ENCODE measurements at places on chromosomes 12 and 14. TPM values are rescaled to one million over a fixed set of nuclear protein-coding genes. Genes with fewer than 3 reads are reported as not detected.

DNA sequence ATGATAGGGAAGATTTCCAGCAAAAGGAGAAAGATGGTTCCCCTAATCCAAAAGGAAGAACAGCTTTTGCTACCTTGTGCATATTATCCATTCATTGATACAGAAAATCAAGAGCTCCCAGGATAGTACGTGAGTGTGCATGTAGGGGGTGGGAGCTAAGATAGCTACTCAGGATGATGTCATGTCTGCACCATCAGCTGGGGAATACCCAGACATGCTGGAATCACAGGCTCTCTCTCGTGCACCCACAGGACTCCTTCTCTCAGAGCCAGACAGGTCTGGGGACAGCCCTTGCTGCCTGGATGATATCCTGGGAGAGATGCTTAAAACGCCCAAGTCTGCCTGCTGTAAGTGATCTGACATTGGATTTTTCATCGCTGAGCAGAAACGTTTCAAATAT, 38.9 kb downstream of the FOXN3 start:
- no peak for DNase-seq

The PLA2G1B gene
- not detected for total RNA-seq

DNA sequence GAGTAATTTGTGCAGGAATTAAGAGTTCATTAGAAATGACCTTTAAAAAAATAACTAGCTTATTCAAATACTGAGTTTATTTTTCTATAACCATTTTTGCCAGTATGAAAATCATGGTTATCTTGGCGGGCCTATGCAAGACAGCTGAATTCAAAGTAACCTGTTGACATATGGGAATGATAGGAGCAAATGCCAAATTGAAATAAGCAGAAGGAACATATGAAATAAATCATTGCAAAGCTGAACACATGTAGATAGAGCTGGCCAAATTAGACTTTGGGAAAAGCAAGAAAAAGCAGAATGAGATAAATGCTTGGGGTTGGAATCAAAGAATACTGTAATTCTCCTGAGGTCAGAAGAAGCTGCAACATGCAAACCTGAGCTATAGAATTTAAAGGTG, 372.5 kb downstream of the ADAMTS20 start:
- no peak for DNase-seq

DNA sequence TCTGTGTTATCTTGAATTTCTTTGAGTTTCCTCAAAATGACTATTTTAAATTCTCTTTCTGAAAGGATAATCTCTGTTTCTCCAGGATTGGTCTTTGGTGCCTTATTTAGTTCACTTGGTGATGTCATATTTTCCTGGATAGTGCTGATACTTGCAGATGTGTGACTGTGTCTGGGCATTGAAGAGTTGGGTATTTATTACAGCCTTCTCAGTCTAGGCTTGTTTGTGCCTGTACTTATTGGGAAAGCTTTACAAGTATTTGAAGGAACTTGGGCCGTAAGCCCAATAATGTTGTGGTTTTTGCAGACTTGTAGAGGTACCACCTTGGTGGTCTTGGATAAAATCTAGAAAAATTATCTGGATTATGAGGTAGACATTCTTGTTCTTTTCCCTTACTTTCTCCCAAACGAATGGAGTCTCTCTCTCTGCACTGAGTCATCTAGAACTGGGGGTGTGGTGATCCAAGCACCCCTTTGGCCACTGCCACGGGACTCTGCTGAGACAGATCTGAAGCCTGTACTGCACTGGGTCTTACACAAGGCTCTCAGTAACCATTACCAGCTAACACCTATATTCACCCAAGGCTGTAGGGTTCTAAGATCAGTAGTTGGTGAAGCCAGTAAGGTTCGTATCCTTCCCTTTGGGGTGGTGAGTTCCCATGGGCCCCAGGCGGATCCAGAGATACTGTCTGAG, 703.7 kb upstream of the MGAT4C start:
- no peak for DNase-seq

DNA sequence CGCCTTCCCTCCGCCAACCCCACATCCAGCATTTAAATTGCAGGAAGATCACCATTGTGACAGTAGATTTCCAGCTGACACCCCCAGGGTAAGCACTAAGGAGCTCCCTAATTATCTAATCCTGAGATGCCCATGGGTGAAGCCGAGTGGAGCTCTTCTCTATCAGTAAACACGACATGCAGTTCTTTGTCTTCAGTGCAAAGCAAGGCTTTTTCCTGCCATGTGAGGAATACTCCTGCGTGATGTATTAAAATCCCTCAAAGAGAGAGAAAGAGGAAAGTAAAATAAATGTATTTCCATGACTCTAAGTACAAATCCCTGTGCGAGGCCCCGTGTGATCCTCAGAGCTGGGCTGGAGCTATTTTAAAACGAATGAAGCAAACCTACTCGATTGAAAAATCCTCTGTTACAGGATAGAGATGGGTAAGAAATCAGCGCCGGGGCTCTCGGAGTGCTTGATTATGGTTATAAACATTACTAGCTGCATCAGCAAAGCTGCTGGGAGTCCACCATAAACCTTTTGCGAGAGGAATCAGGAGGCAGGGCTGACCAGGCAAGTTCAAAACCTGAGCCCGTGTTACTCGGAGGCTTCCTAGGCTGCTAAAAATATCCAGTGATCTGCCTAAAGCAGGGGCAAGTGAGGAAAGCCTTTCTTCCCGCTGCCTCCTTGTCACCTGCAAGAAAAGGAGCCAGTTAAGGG, 61.5 kb downstream of the MAP1LC3B2 start:
- DNase-seq, result no peak

The RTN1 gene
- total RNA-seq, result 1.6 TPM

DNA sequence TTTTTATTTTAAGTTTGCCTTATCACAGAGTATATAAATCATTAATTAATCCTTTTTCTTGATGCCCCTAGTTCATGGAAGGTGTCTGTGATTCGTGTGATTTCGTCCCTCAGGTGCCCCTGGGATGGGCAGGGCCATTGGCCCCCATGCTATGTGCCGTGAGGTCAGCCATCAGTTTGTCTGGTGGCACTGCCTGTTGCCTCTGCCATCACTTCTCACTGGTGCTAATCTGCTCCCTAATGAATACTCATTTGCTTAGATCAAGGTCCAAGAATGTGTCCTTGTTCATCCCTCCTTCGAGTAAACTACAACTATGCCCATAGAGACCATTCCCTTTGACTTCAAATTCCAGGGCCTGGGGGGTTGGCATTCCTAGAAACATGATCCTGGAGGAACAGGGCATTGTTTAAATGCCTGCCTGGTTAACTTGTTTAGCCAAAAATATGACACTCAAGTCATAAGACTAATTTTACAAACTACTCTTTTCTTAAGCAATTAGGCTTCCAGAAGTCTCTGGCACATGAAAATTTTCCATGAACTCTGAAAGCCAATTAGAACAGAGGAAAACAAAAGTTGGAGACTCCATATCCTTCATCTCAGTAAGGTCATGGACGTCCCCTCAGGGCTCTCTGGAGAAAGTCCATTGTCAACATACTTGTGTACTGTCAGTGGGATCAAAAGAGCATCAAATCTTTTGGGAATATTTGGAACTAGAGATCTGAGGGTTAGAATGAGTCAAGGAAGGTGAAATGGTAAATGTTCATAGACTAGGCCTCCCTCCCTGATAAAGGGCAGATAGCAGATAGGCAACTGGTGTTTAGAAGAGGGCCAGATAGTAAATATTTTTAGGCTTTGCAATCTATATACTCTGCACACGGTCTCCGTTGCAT, 90.9 kb upstream of the PLXNC1 start:
- no peak for DNase-seq

DNA sequence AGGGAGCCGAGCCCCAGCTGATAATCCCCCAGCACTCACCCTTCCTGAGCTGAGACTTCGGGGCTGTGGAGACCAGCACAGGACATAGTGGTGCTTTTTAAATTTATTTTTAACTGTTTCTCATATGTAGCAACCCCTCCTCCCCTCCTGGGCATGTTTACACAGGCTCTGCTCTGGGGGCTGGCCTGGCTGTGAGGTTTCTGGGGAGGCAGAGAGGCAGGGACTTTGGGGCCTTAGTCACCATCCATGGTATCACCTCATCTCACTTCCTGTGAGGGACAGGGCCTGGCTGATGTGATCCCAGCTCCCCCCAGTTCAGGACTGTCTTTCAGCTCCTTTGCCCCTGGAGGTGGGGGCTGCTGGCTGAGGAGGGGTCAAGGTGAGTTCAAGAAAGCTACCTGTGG, 20.4 kb downstream of the VASH1 start:
- no peak for DNase-seq

DNA sequence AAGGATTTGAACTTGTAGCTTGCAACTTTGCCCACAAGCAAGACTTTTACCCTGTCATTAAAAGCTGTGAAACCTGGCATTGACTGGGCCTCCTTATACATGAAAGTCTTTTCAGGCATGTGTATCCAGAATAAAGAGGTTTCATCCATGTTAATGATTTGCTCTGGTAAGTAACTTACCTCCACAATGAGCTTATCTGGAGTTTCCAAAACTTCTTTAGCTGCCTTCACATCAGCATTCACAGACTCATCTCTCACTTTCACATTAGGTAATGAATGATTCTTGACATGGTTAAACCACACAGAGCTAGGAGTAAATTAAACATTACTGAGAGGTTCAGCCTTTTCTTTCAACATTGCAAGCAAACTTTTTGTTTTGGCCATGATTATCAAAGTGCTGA, 234.4 kb upstream of the CLEC14A start:
- DNase-seq, result no peak

GRCh38 chr12:24705216-24705615, 243.7 kb downstream of the BCAT1 start:
- DNase-seq, result no peak

GRCh38 chr14:52064174-52064573, 4.7 kb downstream of the NID2 start:
- no peak for DNase-seq

The RAD51AP1 gene
- 1.5 TPM for total RNA-seq

The PZP gene
- 0.30 TPM for total RNA-seq

- no peak for DNase-seq
Measured at GRCh38 chr12:118022728-118023109, 6.2 kb downstream of the RFC5 start.

GRCh38 chr14:65258391-65258790, 154.1 kb upstream of the FUT8 start:
- DNase-seq, result no peak

- DNase-seq, result peak; percentile 94
Measured at GRCh38 chr12:119178544-119179334, at the start of gene HSPB8. HSPB8 (plus strand) TSS chr12:119178931; CDS start chr12:119179313, 382 bp downstream.

GRCh38 chr14:61511558-61511948, 183.8 kb upstream of the HIF1A start:
- no peak for DNase-seq

The SIX4 gene
- total RNA-seq, result 1.4 TPM

DNA sequence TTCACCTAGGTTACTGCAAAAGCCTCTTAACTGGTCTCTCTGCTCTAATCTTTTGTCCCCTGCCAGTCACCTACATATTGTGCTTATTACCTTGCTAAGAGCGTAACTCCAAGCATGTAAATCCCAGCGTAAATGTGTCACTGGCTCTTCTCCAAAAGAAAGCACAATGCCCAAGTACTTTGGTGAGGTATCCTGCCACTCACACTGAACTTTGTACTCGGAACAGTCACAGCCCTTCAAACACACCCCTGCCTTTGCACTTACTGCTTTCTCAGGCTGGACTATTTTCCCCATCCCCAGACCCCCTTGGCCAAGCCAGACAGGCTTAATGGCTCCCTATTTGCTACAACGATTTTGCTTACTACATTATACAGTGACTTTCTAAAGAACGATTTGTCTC, 31.7 kb downstream of the GALNT4 start:
- DNase-seq, result no peak

The TESPA1 gene
- 0.70 TPM for total RNA-seq

The MSI1 gene
- 6.4 TPM for total RNA-seq

DNA sequence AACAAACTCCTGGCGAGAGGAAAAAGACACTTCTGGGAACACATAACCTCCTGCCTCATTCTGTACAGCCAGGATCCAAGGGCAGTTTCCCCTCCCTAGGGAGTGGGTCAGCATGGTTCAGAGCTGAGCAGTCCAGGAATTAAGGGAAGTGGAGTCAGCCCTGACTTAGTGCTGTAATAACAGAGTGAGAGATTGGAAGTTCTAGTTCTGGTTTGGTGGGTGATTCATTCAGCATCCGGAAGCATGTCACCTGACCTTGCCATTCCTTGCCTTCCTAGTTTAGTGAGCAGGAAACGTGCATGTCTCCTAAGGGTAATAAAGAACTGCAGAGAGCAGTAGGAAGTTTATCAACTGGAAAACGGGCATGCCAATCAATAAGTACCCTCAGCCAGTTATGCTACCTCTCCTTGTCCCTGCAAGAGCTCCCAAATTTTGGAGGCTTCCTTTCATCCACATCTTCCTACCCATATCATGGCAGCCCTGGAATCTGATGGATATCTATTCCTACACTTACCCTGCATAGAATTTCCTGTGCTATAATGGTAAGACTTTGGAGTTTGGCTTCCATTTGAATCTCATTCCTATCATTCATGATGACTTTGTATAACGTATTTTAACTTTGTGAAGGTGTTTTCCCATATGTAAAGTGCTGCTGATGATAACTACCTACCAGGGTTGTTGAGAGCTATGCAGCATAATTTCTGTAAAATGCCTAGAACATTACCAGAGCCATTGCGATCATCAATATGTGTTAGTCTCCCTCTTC, 28.5 kb upstream of the MAGOHB start:
- no peak for DNase-seq

- no peak for DNase-seq
Measured at GRCh38 chr14:72892103-72892878, 1.6 kb downstream of the DPF3 start.

DNA sequence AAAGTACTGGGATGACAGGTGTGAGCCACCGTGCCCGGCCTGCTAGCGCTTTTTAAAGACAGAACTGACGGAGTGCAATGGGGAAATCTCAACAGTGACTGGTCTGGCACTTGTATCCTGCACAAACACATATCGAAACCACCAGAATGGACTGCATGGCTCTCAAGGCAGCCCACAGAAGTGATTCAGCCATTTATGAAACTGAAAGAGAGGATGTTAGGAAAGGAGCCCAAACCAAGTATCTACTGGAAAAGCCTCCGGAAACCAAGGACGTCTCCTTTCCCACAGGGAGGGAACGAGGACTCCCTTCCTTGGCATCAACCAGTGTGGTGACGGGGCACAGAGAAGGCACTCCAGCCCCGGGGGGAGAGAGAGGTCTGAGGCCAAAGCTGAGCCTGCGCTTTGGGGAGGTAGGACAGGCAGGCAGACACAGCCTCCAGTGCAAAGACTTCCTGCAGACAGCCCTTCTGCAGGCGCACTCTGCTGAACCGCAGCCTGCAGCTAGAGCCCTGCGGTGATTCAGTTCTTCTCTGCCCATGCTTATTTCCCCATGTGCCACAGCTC, 16.5 kb downstream of the SLC15A4 start:
- DNase-seq, result no peak

The FGD4 gene
- total RNA-seq, result 17.4 TPM

GRCh38 chr14:21428930-21429329, 27.0 kb downstream of the CHD8 start:
- DNase-seq, result no peak

The CLEC1B gene
- total RNA-seq, result not detected

GRCh38 chr12:5200278-5201087, 156.8 kb downstream of the KCNA5 start:
- no peak for DNase-seq

- DNase-seq, result no peak
Measured at GRCh38 chr14:52914295-52914694, 36.6 kb downstream of the FERMT2 start.

Data from Right ventricle myocardium inferior (tissue), 1 donor.